Fibroblast of skin of back (primary cell): ENCODE measurements at places on chromosomes 3 and 15.

- no peak for DNase-seq
Measured at GRCh38 chr3:146283781-146284445, 33.0 kb upstream of the PLSCR4 start.

DNA sequence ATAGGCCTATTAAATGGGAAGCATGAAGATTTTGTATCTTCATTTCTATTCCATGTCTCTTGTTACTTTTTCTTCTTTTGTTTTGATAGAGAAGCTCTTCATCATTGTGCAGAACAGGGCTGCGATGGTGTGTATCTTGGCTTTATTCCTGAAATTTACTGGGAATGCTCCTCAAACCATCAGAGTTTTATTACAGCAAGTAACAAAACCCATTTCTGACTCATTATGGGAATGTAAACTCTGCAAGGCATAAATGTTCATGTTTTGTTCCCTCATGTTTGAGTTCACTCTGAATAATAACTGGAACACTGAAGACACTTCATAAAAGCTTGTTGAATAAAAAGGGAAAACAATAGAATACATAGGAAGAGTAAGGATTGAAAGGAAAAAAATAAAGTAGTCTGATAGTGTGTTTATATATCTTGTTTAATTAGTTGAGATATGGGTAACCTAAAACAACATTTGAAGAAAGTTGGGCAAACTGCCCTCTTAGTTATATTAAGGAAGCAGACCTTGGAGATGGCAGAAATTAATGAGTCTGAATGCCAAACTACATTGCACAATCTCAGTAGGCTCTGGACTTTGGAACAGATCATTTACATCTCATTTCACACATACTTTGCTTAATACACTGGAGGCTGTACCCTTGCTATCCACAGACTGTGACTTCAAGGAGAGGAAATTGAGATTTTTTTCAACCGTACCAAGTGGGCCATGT is 521.5 kb downstream of the GRM7 start:
- DNase-seq, result peak; percentile 50

DNA sequence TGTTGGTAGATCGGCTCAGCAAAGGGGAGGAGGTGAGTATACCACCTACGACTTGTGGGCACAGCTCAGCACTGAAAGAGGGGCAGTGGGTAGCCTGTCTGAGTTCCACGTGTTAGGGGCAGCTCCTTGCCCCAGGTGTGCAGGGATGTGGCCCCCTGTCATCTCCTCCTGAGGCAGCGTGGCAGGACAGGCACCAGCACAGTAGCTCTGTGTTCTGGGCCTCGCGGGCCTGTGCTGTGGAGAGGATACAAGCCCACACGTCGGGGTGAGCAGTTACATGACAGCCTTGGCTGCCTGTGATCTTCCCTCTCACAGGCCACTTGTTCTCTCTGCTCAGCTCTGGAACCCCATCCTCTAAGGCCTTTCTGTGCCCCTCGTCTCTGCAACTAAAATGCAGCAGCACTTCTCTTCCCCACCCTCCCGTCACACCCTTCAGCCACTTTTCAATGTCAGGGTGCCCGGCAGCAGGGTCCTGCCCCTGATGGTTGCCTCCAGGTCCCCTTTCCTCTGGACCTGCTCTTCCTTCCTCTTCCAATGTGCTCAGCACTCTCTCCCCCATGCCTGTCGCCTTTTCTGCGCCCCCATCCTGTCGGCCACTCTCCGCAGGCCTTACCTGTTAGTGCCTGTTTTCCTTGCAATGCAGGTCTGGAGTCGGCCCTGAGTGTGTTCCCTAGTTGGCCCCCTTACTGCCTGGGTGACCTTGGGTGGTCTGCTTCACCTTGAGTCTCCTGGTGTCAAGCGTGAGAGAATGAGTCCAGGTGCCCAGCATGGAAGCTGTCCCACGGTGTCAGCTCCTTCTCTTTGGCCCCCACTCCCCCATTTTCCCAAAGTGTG is 18.2 kb upstream of the CPNE9 start:
- no peak for DNase-seq

DNA sequence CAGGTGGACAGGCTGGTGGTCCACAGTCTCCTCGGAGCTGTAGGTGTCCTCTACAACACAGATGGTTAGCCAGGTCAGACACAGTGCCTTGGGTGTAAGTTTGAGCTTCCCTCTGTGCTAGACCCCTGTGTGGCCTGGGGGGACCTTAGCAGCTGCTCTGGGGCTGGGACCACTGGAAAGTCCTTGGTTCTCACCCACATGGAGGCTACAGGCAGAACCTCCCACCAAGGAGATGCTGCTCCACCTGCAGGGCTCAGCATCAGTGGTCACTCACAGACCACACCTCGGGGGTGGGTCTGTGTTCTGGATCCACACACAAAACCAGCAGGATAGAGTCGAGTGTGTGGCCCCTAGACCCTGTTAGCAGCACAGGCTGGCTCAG is 8.4 kb downstream of the RASL12 start:
- no peak for DNase-seq
